ENCODE measurements at places on chromosomes 6 and 20.

GRCh38 chr6:36618366-36619355, 24.5 kb downstream of the SRSF3 start:
- no peak for DNase-seq

GRCh38 chr20:54110041-54110440, 39.6 kb upstream of the BCAS1 start:
- no peak for DNase-seq

- no peak for DNase-seq
These were observed 7.3 kb upstream of the RIMS1 start for GRCh38 chr6:71879016-71879415.

DNA sequence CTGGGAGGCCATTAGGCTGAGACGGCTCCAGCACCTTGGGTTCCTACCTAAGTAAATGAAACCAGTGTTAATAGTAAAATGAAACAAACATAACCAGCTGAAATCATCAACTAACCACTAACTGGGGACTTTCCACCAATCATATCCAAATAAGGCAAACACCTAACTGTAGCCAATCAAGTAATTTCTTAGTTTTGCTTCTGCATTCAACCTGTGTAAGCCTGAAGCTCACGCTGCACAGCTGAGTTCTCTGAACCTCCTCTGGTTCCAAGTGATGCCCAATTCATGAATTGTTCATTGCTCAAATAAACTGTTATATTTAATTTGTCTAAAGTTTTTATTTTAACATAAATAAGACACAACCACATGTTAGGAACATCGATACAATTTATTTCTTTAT, 22.5 kb downstream of the KLHL32 start:
- no peak for DNase-seq

GRCh38 chr20:3731944-3732326, 550 bp upstream of the HSPA12B start:
- DNase-seq = no peak

DNA sequence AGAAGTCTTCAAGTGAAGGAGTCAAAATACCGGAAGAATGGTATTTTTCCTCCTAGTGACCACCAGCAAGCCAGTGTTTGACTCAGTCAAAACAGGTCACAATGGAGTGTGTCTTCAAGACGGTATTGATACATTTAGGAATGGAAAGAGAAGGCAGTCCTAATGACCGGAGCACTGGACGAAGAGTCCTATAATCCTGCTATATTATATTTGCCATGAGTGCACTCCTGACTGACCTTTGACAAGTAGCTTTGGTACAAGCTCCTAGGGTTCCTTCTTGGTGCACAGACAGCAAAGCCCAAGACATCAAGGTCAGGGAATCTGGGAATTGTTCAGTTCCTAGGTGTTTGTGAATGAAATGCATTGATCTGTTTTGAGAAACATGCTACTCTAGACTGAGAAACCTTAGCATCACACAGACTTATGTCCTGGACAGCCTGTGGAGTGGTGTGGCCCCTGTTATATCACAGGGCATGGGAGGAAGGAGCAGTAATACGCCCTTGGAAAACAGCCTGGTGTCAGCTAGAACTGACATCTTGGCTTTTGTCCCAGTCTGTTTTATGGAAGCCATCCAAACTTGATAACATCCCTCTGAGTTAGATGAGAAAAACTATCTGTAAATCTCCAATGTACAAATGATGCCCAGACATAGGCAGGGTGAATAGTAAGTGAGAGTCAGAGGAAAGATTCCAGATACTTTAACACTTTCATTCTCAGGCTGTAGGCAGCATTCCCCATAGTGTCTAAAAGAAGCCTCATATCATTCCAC, 18.5 kb downstream of the NOX3 start:
- DNase-seq = peak; percentile 64

DNA sequence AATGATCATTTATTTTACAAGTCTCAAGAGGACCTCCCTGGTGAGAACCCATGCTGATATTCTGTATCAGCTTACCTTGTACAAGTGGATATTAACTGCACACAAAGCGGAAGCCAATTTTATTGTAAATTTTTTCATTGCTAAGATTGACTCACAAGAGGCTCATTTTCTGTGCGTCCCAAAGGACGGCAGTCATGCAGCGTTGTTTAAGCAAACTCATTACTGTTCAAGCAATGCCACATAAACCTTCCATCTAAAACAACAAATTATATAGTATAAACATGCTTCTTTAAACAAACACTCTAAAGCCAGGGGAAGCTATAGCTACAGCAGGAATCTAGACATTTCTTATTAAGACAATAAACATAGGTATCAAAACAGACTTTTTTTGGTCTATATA, 575.3 kb downstream of the FRK start:
- DNase-seq = no peak

GRCh38 chr20:39773380-39774000, 811.3 kb downstream of the DHX35 start:
- DNase-seq = no peak

- DNase-seq = no peak
These were observed 980.3 kb upstream of the FLRT3 start for GRCh38 chr20:15317546-15318232.

- DNase-seq = no peak
These were observed 23.6 kb downstream of the TOMM6 start for GRCh38 chr6:41811095-41811494.

DNA sequence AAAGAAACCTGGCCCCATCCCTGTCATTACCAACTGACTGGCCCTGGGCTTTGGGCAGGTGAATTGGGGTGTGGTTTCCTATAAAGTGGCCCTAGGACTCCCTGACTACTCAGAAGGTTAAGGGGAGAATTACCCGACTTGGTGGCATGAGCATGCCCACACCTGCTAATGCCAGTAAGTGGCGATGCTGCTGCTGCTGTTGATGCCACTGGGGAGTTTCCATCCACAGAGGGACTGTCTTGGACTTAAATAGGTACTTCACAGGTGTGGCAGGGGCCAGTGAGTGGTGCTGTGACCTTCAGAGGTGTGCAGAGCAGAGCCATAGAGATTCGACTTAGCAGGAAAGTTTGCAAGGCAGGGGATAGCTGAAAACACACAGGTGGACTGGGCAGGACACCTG, 32.6 kb upstream of the MDFI start:
- no peak for DNase-seq
